ENCODE measurements at places on chromosomes 13 and 19.

DNA sequence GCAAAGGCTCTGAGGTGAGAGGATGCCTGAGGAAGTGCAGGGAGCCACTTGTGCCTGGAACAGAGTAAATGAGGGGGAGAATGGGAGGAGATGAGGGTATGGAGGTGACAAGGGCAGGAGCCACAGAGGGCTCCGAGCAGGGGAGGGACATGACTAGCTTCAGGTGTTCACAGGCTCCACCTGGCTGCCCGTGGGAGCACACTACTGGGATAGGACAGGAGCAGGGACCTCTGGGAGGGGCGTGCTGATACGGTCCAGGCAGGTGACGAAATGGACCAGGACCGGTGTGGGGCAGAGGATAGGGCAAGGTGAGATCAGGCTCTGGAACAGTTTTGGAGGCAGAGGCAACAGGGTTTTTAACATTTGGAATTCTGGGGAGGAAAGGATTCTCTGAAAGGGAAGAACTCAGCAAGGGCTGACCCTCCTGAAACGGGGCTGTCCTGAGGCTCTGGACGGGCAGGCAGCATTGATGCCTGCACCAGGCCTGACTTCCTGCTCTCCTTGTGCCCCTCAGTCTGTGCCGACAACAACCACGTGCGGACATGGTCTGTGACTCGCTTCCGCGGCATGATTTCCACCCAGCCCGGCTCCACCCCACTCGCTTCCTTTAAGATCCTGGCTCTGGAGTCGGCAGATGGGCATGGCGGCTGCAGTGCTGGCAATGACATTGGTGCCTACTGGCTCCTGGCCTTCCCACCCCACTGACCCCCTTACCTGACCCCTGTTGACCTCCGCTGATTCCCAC is 11.6 kb downstream of the SHKBP1 start:
- no peak for DNase-seq

GRCh38 chr19:28422791-28423650 is 789.9 kb downstream of the UQCRFS1 start:
- DNase-seq: no peak

- no peak for DNase-seq
Measured at GRCh38 chr13:60755380-60756163, 358.6 kb downstream of the TDRD3 start.

- no peak for DNase-seq
Measured at GRCh38 chr13:60924856-60925255, 490.8 kb downstream of the PCDH20 start.

DNA sequence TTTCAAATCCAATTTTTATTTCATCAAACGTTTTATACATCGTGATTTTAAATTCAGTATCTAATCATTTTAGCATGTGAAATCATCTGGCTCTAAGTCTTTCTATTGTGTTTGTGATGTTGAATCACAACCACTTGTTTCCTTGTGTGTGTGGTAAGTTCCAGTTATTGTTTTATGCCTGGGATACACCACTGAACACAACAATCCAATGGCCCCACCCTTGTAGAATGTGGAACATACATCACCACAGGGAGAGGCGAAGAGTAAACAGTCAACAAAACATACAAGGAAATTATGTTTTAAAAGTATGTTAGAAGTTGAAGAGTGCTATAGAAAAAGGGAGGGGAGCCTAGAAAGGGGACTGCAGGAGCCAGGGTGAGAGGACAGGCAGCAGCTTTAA is 100.5 kb downstream of the EPSTI1 start:
- no peak for DNase-seq

DNA sequence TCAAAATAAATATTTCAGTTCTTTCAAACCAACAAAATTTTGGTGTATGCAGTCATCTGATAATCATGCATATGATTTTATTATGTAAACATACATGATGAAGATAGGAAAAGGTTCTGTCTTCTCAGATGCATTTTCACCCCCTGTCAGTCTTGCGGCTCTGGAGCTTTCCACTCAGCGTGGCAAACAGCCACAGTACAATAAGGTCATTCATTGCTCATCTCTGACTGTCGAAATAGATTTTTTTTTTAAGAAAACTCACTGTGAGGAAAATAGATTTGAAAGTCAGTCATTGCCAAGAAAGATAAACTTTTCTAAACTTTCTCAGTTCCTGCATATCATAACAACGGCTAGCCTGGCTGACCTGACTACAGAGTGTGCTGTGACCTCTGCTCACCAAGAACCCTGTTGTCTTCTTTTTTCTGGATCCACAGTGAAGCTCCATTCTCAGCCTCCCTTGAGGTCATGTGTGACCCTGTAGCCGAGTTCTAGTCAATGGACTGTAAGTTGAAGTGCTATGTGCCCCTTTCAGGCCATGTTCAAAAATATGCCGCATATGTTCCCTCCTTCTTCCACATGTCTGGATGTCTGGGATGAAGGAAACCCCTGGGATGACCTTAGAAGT is 519.6 kb downstream of the KLF5 start:
- DNase-seq: no peak

GRCh38 chr13:77508959-77509620 is 26.4 kb upstream of the SCEL start:
- no peak for DNase-seq

- DNase-seq: no peak
Measured at GRCh38 chr13:98910501-98910951, 67.3 kb downstream of the DOCK9 start.

- no peak for DNase-seq
Measured at GRCh38 chr13:40433577-40433976, 232.9 kb downstream of the FOXO1 start.

- DNase-seq: no peak
Measured at GRCh38 chr13:95360464-95361097, 59.3 kb upstream of the ABCC4 start.

GRCh38 chr19:41362143-41362847 is 1.7 kb downstream of the B9D2 start:
- no peak for DNase-seq

- DNase-seq: no peak
Measured at GRCh38 chr19:2805261-2805900, 14.3 kb upstream of the ZNF554 start.

DNA sequence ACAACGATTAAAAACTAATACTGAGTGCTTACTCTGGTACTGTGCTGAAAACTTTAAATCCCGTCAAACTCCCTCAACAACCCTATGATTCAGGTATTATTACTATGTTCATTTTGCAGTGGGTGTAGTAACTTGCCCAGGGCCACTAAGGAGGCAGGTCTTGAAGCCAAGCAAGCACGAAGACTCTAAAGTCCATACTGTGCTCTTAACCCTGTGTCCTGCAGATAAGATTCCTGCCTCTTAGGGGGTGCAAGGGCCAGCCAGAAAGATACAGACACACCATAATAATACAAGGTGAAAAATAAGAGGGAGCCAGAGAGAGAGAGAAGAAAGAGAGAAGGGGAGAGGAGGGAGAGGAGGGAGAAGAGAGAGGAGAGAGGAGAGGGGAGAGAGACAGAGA is 95.5 kb downstream of the CDADC1 start:
- no peak for DNase-seq

DNA sequence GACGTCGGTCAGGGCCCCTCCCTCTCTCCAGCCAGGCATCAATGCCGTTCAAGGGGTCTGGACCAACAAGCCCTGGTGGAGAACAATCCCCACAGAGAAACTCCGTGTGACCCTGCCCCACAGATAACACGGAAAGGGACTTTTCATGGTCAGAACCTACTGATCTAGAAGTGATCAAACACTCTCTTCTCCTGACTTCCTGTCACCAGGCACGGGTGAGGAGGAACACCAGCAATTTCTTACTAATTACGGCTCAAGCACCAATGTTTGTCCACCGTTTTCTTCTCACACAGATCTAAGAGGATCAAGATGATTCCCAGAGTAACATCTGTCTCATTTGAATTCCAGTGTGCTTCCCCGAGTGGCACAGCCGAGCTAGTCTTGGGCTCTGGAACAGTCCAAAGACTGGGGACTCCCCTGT is 11.8 kb downstream of the RASA3 start:
- no peak for DNase-seq

Data from GM12864 (cell line).